ENCODE measurements at places on chromosomes 11 and 22.

DNA sequence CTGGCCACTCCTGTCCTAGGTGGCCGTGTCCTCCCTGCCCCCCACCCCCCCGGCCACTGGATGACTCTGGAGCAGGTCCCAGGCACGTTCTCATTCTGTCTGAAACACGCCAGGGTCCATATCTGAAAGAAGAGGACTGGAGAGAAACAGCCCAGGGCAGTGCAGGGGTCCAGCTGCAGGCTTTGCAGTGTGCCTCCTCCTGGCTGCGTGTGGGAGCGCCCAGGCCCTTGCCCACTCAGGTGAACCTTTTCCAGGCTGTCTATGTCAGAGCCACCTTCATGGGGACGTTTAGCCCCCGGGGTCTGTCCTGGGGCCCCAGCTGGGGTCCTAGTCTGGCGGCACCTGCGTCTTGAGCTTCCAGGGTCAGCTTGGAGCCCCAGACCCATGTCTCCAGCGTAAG, 15.6 kb downstream of the GRAMD4 start:
- DNase-seq: no peak

DNA sequence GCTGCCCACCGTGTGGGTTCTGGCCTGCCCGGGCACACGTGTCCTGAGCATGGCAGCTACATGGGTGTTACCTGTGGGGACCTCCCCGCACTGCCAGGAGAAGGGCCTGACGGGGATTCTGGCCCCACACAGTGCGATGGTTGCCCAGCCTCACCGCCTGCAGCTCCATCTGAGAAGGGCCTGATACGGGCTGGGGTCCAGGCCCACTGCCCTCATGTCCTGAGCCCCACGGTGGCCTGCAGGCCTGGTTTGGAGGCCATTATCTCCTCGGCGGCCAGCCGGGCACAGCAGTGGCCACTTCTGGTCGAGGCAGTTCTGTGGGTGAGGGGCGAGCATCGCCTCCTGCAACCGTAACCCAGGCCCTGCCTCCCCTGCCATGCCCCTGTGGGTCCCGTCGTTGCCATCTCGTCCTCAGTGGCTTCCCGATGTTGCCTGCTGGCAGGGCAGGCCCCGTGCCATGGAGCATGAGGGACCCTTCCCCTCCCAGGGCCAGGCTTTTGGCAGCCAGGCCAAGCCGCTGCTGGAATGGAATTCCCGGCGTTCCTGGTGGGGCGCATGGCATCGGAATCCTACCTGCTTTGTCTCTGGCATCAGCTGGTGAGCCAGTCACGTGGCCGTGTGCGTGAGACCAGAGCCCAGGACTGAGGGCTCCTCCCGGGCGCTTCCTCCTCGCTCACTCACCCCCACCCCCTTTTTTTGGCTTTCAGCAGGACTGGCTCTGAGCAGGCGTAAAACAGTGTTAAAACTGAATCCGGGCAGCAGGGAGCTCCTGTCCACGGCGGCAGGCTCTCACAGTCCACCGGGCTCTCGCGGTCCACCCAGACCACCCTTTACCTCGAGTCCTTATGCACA, 71.9 kb upstream of the PPARA start:
- no peak for DNase-seq

- DNase-seq: no peak
These were observed 18.9 kb downstream of the MMP3 start for GRCh38 chr11:102824556-102824955.

GRCh38 chr22:47629791-47630655, 867.6 kb downstream of the TBC1D22A start:
- no peak for DNase-seq

DNA sequence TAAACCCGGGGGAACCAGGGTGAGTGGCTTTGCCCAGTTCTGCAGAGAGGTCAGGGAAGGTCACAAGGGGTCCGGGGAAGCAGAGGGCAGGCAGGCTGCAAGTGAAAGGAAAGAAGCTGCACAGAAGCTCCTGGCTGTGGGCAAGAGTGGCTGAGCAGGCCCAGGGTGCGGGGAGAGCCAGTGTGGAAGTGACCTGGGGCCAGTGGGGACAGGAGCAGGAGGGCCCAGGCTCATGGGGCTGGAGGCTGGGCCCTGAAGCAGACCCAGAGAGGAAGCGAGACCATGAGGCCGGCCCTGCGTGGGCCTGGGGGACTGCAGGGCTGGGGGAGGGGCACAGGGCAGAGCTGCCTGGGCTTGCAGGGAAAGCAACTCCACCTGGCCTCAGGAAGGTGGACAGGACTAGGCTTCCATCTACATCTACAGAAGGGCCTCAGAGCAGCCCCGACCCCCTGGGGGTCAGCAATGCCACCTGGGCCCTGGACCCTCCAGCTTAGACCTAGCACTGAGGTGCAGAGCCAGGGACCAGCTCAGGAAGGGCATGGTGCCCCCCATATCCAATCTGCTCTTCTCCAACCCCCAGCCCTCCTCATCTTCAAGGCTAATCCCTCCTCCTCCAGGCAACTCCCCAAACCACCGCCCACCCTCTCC, 11.6 kb downstream of the IGF2 start:
- DNase-seq: no peak

- no peak for DNase-seq
These were observed 18.0 kb downstream of the TP53AIP1 start for GRCh38 chr11:128924510-128925249.

GRCh38 chr22:38923463-38924346, 33.7 kb upstream of the APOBEC3A start:
- no peak for DNase-seq

DNA sequence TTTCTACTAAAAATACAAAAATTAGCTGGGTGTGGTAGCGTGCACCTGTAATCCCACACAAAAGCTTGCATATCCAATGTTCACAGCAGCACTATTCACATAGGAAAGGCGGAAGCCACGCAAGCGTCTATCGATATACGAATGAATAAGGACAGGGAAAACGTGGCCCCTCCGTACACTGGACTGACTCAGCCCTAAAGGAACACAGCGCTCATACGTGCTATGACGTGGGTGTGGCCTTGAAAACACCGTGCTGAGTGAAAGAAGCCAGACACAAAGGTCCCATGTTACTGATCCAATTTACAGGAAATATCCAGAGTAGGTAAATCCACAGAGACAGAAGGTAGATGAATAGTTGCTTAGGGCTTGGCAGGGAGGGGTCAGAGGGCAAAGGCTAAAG, 7.0 kb downstream of the LMF2 start:
- no peak for DNase-seq

GRCh38 chr22:46007003-46007847, 30.3 kb upstream of the WNT7B start:
- no peak for DNase-seq

DNA sequence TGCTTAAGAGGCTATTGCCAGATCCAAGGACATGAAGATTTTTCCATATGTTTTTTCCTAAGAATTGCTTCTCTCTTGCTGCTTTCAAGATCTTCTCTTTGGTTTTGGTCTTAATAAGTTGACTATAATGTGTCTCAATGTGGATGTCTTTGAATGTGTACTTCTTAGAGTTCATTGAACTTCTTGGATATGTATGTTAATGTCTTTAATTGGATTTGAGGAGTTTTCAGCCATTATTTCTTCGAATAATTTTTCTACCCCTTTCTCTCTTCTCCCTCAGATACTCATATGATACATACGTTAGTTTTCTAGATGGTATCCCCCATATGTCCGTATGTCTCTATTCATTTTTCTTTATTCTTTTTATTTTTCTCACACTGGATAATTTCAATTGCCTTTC, 13.2 kb downstream of the CABIN1 start:
- DNase-seq: no peak

DNA sequence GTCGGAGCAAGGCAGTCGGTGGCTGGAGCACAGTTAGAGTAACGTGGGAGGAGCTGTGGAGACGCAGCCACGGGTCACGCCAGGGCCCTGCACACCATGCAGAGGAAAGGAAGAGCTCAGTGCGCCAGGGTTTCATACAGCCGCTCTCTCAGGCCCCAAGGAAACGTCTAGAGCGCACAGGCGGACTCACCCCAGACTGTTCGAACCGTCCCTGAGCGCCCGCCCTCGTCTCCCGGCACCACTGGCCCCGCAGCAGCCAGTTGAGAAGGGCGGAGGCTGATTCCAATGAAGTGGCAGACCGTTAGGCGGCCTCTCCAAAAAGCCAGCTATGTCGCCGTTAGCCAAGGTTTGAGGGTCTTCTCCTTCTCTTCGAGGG, 483 bp upstream of the HYLS1 start:
- no peak for DNase-seq

GRCh38 chr11:101363706-101364275, 220.0 kb downstream of the TRPC6 start:
- no peak for DNase-seq

- DNase-seq: no peak
These were observed 76.8 kb downstream of the MED15 start for GRCh38 chr22:20584029-20584871.

GRCh38 chr22:36369004-36369921, 18.5 kb downstream of the MYH9 start:
- no peak for DNase-seq

- no peak for DNase-seq
These were observed 1517.5 kb upstream of the TENM4 start for GRCh38 chr11:80958361-80958760.

DNA sequence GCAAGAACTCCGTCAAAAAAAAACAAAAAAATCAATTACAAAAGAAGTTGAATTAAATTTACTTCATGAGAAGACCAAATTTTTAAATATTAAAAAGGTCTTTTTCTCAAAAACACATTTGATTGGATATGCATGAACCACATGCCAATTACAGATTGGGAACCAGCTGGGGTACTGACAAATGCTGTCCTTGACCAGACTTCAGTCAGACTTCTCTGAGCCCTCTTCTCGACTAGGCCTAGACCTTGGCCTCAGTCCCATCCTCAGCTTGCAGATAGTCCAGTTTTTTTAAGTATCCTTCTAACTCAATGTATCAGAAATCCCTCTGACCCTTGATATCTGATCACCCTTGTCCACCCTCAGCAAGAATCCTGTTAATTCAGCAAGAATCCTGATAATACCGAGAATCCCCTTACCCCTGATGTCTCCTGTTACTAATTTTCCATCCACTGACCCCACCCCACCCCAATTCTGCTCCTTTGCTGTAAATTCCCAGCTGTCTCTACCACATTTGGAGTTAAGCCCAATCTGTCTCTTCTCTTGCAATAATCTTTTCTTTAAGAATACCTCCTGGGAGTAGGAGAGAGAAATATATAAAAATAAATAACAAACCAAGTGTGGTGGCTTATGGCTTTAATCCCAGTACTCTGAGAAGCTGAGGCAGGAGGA, 30.9 kb downstream of the OR4D9 start:
- no peak for DNase-seq

DNA sequence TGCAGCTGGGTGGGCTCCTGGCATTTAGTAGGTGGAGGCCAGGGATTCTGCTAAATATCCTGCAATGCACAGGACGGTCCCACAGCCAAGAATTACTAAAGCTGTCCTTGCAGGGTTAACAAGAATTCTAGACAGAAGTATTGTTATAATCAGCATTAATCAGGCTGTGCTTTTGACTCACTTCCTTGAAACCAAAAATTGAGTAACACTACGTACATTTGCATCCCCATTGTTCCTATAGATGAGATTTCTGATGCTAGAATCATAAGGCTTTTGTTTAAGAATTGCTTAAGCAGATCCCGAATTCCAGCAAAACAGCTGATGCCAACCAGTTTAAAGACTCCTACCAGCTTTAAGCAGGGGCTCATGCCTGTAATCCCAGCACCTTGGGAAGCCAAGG, 11.4 kb downstream of the SLC6A5 start:
- no peak for DNase-seq

DNA sequence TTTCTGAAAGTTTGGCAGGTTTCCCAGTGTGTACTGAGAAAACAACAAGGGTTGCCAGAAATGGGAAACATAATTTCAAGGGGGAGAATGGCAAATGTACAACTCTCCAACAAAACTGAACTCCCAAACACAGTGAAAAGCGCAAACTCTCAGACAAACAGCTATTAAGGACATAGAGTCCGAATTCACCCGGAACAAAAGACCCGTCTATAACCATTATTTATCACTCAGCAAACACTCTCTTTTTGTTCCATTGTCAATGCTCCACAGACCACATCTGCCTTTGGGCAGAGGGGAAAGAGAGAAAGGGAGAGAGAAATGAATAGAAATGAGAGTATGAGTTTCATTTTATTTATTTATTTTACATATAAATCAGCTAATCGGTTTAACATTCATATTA, 21.7 kb downstream of the KIRREL3 start:
- no peak for DNase-seq

- DNase-seq: no peak
These were observed 2.4 kb downstream of the FADS1 start for GRCh38 chr11:61814247-61814957.

DNA sequence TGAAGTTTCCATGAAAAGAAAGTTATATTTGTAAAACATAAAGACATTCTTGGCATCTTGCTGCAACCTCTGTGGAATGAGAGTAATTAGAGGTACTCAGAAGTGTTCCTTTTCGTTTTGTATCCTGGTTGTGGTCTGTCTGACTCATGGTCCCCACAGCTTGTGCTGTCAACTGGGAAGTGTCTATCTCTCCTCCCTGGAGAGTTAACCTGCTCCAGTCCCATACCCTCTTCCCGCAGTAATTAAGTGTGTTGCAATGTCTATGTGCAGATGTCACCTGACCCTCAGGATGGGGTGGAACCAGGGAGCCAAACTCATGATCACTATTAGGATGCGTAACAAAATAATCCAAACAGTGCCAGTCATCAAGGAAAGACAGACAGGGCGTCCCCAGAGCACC, 23.0 kb upstream of the ZDHHC13 start:
- DNase-seq: no peak

DNA sequence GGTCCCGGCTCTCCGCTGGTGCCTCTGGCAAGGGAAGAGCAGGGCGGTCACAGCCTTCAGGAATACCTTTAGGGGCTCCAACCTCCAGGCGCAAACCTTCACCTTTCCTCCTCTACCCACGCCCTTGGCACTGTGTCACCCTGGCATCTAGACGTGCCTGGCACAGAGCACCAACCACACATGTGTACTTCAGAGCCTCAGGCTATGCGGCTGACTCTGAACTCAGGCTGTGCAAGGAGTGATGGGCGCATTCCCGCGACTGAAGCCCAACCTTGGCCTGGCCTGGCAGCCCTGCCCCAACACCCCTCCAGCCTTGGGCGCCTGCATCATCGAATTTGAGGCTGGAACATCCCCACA, 11.4 kb downstream of the SCARF2 start:
- no peak for DNase-seq

- DNase-seq: no peak
These were observed 44.1 kb downstream of the FANCF start for GRCh38 chr11:22581354-22582150.

All from stimulated activated CD8-positive, alpha-beta memory T cell treated with anti-CD3 and anti-CD28 coated beads, Interleukin-7, amount 100 ng/mL, for 1 hour (primary cell).